ENCODE measurements at places on chromosomes 2 and 18. TPM values are rescaled to one million over a fixed set of nuclear protein-coding genes. Genes with fewer than 3 reads are reported as not detected.

CHST10 gene
- total RNA-seq = 33.2 TPM

SPP2 gene
- not detected for total RNA-seq

NEDD4L gene
- 41.4 TPM for total RNA-seq

APOB gene
- total RNA-seq = 0.09 TPM

Data from neural crest cell (in vitro differentiated cells).